ENCODE measurements at places on chromosomes 2 and 18.

GRCh38 chr2:231545105-231545902, 15.1 kb upstream of the NMUR1 start:
- H3K4me1 ChIP-seq, result peaks cover 48% of the 10 kb centered on the region
- peaks cover 28% of the 10 kb centered on the region for H3K36me3 ChIP-seq
- peak overlapping the region; percentile 91 for H3K27ac ChIP-seq
- H3K27me3 ChIP-seq, result peaks cover 17% of the 10 kb centered on the region

GRCh38 chr18:69401226-69401971, 711 bp downstream of the DOK6 start:
- H3K27ac ChIP-seq, result peak overlapping the region; percentile 19
- DNase-seq, result no peak
- H3K4me3 ChIP-seq, result peak overlapping the region; percentile 34
- H3K4me1 ChIP-seq, result peaks cover 7% of the 10 kb centered on the region
- H3K27me3 ChIP-seq, result peaks cover 62% of the 10 kb centered on the region

DNA sequence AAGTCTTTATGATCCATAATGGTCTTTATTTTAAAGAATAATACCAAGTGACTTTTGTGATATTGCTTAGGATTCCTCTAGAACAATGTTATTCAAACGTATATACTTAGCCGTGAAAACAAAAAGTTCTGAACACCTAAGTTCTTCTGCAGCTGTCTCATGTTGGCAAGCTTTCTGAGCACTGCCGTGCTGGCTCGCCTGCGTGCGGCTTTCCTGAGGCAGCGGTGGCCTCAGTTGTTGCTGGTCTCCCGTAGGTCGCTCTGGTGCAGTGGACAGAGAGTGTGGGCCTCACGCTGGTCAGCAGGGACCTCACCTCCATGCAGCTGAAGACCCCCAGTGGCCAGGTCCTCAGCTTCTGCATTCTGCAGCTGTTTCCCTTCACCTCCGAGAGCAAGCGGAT, 66.8 kb upstream of the NFATC1 start:
- no peaks in the 10 kb centered on the region for H3K27me3 ChIP-seq
- H3K36me3 ChIP-seq, result peaks cover 15% of the 10 kb centered on the region
- H3K4me1 ChIP-seq, result no peaks in the 10 kb centered on the region

DNA sequence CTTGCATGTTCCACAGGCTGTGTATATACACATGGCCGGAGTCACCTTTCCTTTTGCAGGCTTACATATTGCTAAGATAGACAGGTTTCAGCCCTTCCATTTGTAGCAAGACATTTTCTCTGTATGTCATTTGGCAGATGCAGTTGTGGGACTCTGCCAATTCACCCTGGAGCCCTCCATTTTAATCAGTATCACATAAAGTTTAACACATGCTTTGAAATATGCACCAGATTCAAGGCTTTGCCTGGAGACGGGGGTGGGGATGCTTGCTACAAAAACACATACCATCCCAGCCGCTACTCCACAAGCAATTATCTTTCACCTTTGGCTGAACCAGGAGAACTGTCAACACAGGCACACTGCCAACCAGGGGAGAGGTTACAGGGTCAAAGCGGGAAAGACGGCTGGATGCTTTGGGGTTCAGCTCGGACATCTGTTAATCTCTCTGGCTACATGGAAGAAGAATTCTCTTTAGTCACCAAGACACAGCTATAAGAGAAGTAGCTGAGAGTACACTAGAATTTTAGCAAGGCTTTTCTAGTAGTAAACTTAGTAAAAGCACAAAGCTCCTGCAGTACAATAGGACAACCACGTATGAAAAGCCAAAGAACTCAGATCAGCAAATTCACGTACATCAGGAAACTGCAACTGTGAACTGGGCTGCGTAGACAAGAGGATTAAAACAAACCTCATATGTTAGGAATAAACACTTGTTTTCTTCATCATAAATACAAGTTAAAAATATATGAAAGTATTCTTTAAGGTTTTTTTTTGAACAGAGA, 130.9 kb downstream of the EXOC6B start:
- H3K36me3 ChIP-seq, result no peaks in the 10 kb centered on the region
- no peak overlapping the region for H3K27ac ChIP-seq
- no peaks in the 10 kb centered on the region for H3K4me1 ChIP-seq
- no peak overlapping the region for H3K4me3 ChIP-seq

GRCh38 chr2:105867587-105867986, 122.9 kb downstream of the NCK2 start:
- no peak for DNase-seq
- no peaks in the 10 kb centered on the region for H3K27me3 ChIP-seq
- H3K4me3 ChIP-seq, result no peak overlapping the region

DNA sequence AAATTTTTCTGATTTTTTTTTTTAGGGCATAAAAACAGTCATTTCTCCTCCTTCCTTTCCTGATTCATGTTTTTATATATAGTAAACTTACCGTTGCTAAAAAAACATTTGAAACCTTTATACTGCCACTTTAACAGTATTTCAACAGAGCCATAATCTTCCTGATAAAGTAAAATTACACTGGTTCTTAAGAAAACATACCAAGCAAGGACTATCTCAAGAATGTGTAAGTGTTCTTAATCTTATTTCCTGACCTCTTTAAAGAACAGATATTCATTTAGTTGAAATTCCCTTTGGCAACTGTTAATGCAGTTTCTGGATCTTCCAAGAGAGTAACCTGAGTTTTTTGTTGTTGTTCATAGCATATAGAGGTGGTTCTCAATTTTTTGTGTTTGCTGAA, 26.6 kb upstream of the COLEC12 start:
- DNase-seq, result no peak
- peaks cover 4% of the 10 kb centered on the region for H3K27me3 ChIP-seq
- no peaks in the 10 kb centered on the region for H3K4me1 ChIP-seq
- H3K4me3 ChIP-seq, result no peak overlapping the region
- H3K36me3 ChIP-seq, result no peaks in the 10 kb centered on the region
- H3K27ac ChIP-seq, result no peak overlapping the region

DNA sequence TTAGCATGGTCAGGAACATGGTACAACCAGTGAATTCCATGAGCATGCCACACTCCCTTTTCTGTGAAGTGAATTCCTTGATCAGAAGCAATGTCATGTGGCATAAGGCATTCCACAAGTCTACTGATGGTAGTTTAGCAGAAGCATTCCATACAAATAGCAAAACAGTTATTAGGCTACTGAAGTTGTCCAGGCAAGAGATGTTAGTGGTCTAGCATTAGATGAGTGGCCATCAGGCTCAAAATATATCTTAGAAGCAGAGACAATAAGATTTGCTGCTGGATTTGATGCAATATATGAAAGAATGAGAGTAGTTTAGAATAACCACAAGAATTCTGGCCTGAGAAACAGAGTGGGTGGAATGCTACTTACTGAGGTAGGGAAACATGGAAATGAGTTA, 355.3 kb upstream of the NRXN1 start:
- DNase-seq, result no peak
- H3K4me1 ChIP-seq, result no peaks in the 10 kb centered on the region
- no peak overlapping the region for H3K4me3 ChIP-seq
- no peaks in the 10 kb centered on the region for H3K36me3 ChIP-seq
- no peaks in the 10 kb centered on the region for H3K27me3 ChIP-seq
- H3K27ac ChIP-seq, result no peak overlapping the region

DNA sequence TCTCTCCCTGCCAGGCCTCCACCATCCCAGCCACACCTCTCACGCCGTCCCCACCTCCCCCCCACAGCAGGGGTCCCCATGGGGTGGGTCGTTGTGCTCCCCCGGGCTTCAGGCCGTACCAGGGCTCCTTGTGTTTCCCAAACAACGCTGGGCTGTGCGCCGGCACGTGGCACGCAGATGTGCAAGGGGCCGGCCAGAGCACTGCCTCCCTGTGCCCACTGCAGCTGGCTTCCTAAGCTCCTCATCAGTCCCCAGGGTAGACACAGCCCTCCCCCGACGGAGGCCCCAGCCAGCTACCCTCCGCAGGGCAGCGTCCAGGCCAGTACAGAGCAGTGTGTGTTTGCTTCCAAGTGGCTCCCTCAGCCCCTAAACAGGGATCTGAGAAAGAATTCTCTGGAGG, 34.0 kb downstream of the BIN1 start:
- no peak overlapping the region for H3K27ac ChIP-seq
- no peaks in the 10 kb centered on the region for H3K27me3 ChIP-seq
- H3K36me3 ChIP-seq, result peaks cover 30% of the 10 kb centered on the region
- no peak overlapping the region for H3K4me3 ChIP-seq

- no peak for DNase-seq
- peaks cover 4% of the 10 kb centered on the region for H3K27me3 ChIP-seq
- no peak overlapping the region for H3K27ac ChIP-seq
These were observed 332.8 kb upstream of the UBE2E3 start for GRCh38 chr2:180647621-180648020.

GRCh38 chr2:224777559-224777930, 61.4 kb upstream of the CCDC195 start:
- H3K27me3 ChIP-seq, result no peaks in the 10 kb centered on the region
- no peak overlapping the region for H3K4me3 ChIP-seq
- H3K36me3 ChIP-seq, result peaks cover 65% of the 10 kb centered on the region
- H3K27ac ChIP-seq, result peak overlapping the region; percentile 26
- peaks cover 3% of the 10 kb centered on the region for H3K4me1 ChIP-seq

DNA sequence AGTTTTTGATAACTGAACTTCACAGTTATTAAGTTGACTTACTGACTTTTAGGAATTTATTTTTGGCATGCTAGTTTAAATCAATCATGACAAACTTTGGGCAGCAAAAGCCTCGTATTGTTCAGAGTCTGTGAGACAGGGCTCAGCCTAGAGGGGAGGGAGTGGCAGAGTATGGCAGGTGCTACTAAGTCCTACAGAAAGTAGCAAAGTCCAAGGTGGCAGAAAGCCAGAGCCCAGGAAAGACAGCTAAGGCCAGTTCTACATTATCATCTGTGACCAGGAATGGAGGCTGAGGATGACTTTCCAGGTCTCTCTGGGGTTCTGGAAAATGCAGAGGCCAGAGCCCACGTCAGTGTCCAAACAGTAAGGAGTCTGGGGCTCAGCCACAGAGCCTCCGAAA, 34.2 kb downstream of the CHST10 start:
- H3K4me1 ChIP-seq, result no peaks in the 10 kb centered on the region
- H3K27ac ChIP-seq, result no peak overlapping the region
- no peaks in the 10 kb centered on the region for H3K27me3 ChIP-seq
- H3K4me3 ChIP-seq, result no peak overlapping the region

GRCh38 chr18:38900445-38900844, 1334.8 kb upstream of the CELF4 start:
- H3K4me1 ChIP-seq, result no peaks in the 10 kb centered on the region
- no peak overlapping the region for H3K27ac ChIP-seq
- H3K27me3 ChIP-seq, result no peaks in the 10 kb centered on the region
- DNase-seq, result no peak
